ENCODE measurements at places on chromosomes 12 and 14.

GRCh38 chr12:126185025-126185424, 1119.8 kb downstream of the AACS start:
- DNase-seq: no peak

DNA sequence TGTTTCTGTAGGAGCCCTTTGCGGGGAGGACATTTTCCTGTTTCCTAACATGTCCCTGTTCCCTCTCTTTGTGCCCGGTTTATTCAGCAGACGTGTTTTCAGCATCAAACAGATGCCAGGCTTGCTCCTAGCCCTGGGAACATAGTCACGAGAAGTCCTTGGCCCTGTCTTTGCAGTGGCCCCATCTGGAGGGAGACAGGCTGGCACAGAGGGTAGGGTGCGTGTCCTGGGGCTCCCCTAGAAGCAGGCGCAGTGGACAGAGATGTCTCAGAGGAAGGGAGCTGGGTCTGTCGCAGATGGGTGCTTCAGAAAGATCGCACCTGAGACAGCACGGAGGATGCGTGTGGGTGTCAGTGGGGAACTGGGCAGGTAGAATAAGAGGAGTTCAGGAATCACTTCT, 75.0 kb upstream of the DYNC1H1 start:
- no peak for DNase-seq

DNA sequence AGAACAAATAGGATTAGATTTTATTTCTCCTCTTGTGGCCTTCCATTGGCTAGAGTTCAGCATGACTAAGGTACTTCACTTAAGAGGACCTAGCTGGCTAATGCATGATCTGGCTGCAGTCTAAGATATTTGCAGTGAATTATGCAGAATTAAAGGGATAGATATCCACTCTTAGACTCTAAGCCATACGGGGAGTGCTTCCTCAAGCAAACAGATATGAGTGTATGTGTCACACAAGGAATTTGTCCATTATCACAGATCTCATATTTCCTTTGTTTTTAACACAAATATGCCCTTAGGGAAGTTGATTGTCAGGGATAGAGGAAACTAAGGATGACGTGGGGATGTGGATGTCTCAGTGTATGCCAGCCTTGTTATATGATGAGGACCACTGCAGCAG, 88.1 kb upstream of the DHRS4 start:
- DNase-seq: no peak

- no peak for DNase-seq
Measured at GRCh38 chr14:51823706-51824105, 36.7 kb upstream of the GNG2 start.

DNA sequence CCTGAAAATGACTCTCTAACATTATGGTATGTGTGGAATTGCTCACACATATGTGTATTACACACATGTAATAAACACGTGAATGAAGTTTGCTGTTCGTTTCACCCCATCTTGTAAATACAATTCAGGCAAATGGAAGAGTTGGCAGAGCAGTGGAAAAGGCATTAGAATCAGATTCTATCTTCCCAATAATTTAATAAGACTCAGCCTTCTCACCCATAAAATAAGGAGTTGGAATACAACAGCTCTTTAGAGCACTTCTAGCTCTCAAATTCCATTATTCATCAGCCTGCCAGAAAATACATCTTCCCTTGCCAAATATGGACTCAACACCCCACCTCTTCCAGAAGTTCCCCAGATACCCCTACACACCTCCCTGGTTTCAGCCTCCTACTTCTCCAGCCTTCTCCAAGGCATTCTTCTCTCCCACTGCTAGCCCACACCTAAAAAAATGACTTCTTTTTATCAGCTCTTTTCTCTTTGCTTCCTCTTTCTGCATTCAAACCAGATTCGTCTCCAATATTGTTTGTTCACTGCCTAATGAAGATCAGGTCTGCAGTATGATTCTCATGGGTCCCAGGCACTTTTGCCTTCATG, 66.2 kb upstream of the DYRK2 start:
- DNase-seq: no peak

DNA sequence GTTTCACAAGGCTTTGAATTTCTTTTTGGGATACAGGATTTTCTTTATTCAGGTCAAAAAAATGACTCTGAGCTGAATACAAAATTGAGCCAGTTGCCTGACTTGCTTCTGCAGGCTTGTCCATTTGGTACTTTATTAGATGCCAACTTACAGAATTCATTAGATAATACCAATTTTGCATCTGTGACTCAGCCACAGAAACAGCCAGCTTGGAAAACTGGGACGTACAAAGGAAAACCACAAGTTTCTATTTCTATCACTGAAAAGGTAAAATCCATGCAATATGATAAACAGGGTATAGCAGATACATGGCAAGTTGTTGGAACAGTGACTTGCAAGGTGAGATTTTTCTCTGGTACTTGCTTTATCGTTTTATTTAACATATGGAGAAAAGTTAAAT, 5.8 kb downstream of the AP5M1 start:
- DNase-seq: no peak

- DNase-seq: no peak
Measured at GRCh38 chr14:66540038-66540437, 32.1 kb downstream of the GPHN start.

Measured in kidney glomerular epithelial cell (primary cell).